ENCODE measurements at places on chromosomes 1 and 21.

GRCh38 chr1:67540025-67540732, 110.0 kb upstream of the SERBP1 start:
- DNase-seq = no peak

GRCh38 chr1:72435025-72435424, 152.7 kb upstream of the NEGR1 start:
- DNase-seq = peak; percentile 23

- DNase-seq = no peak
Observed at GRCh38 chr21:40613546-40614030, 233.4 kb downstream of the DSCAM start.

GRCh38 chr1:51131185-51131584, 29.2 kb downstream of the C1orf185 start:
- DNase-seq = no peak

DNA sequence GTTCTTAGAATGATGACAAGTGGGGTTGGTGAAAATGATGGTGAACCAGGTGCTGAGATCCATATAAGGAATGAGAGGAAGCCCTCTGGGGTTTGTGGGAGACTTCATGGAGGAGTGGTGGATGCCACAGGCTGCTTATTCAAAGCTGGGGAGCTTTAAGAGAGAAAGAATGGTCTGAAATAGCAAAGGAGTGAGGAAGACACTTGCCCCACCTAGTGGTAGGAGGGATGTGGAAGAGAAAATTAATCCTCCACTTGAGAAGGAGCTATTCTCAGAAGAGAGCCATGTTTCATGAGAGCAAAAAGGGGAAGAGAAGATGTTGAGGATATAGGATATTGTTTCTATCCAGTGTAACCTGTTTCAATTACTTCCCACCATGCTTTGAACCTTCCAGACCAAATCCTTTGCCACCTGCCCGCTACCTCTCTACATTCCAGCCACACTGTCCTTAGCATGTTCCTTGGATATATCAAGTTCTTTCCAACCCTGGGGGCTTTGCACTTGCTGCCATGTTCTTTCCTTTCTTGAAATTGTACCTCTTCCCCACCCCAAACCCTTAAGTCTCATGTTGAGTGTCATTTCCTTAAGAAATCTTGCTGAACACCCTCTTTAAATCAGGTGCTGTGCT, 19.6 kb upstream of the ZNF648 start:
- DNase-seq = peak; percentile 33

- peak; percentile 48 for DNase-seq
Observed at GRCh38 chr1:110011527-110012041, 22.8 kb upstream of the STRIP1 start.

DNA sequence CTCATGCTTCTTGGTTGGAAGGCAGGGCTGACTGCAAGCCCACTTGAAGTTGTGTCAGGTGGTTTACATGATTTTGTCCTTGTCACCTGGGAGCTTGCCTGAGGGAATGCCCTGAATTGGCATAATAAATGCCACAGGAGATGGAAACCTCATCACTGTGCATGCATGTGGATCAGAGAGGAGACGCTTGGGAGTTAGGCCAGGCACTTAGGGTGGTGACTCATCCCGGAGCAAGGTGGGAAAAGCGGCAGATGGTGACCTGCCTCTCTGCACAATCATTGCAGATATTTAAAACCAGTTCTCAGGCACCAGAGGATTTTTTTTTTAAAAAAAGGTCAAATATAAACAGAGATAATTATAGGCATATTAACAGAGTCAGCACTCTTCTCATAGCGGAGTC, 202.2 kb upstream of the KIAA0040 start:
- DNase-seq = no peak

GRCh38 chr1:35598895-35599294, 25.8 kb downstream of the TFAP2E start:
- no peak for DNase-seq

GRCh38 chr1:167542109-167543032, 11.2 kb downstream of the CREG1 start:
- DNase-seq = no peak

DNA sequence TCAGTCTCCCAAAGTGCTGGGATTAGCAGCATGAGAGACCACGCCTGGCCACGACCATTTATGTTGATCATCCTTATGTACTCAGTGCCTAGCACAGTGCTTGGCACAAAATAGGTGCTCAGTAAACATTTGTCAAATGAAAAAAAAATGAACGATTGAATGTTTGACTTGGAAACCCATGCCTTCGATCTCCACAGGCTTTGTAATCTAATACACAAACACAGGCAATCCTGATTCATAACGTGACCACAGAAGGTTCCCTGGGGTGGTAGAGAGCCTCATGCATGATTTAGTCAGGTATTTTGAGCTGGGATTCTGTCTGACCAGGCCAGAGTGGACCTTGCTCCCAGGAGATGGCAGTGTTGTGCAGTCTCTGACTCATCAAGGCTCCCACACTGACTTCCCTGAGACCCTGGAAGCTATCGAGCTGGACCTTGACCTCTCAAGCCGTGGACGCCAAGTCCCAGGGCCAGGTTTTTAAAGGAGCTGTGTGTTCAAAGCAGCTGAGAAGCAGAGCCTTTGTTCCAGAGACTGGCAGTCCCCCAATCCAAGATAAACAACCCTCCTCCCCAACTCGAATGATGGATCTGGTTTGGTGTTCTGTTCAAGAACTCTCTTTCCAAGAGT, 81.1 kb downstream of the PGM1 start:
- DNase-seq = peak; percentile 95

GRCh38 chr1:224203243-224204016, 20.4 kb downstream of the DEGS1 start:
- DNase-seq = peak; percentile 67

DNA sequence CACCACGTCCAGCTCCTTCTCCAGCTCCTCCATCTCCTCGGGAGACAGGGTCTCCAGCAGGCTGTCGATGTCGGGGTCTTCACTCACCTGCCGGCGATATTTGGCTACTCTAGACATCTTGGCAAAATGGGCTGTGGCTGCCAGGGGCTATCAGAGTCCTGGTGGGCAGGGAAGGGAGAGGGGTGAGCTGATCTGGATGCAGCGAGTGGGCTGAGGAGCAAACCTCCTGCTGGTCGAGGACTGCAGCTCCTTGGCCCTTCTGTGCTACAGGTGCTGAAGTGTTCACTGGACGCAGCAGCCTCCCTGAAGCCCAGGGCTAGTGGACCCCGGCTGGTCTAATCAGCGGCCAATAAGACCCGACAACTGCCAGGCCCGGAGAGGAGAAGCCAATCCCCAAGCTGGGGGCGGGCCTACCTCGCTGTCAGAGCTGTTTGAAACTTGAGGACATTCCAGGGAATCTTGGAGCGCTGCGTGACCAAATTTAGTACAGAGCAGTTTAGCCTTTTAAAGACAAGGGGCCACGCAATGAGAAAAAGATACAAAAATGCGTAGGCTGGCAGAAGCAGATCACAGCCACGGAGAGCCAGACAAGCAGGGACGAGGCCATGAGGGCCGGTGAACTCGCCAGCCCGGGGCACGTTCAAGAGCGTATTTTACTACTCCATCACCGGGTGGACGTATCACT, at the start of gene LMOD1:
TSS of gene LMOD1 (minus strand) at position 325 of the 685 bp plus-strand sequence. CDS start at position 117, 208 bp downstream.
- DNase-seq = peak; percentile 93

- no peak for DNase-seq
Observed at GRCh38 chr1:34478515-34479076, 276.3 kb upstream of the GJB5 start.

GRCh38 chr1:205274041-205274691, 46.4 kb downstream of the TMCC2 start:
- no peak for DNase-seq

DNA sequence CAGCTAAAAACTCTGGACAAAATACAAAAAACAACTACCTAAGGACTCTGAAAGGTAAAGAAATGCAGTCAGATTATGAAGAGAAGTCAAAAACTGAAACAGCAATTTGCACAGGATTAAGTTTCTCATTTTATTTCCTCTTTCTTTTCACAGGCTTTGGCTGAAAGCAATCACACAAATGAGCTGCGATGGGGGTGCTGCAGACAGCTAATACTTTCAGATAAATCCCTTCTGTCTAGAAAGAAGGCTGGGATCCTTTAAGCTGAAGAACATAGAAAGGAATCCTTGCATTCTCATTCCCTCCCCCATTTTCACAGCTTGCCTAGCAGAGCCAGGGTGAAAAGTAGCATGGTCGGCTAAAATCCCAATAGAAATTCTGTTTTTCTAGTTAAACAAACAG, 32.0 kb upstream of the PRDX6 start:
- no peak for DNase-seq

DNA sequence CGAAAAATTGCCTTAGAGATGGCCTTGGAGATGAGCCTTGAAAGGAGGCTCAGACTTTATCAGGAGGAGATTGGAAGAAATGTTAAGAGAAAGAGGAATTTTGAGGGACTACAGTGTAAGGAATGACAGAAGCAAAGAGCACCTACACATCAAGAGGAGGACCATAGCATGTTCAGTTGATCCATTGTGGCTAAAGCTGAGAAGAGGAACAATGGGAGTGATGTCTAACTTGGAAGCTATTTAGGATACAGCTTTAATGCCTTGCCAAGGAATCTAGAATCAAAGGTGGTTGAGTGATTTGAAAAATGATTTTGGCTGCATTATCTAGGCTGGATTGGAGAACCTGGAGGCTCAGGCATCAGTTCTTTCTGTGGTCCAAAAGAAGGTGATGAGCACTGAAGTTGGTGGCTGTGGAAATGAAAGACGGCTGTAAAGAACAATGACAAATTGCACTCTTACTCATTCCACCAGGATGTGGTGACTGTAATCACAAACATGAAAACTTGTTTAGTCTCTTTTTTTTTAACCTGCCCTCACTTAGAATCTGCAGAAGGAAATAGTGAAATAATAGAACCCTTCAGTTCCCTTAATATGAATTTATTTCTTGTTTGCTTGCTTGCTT, 11.3 kb downstream of the FAM20B start:
- DNase-seq = no peak

DNA sequence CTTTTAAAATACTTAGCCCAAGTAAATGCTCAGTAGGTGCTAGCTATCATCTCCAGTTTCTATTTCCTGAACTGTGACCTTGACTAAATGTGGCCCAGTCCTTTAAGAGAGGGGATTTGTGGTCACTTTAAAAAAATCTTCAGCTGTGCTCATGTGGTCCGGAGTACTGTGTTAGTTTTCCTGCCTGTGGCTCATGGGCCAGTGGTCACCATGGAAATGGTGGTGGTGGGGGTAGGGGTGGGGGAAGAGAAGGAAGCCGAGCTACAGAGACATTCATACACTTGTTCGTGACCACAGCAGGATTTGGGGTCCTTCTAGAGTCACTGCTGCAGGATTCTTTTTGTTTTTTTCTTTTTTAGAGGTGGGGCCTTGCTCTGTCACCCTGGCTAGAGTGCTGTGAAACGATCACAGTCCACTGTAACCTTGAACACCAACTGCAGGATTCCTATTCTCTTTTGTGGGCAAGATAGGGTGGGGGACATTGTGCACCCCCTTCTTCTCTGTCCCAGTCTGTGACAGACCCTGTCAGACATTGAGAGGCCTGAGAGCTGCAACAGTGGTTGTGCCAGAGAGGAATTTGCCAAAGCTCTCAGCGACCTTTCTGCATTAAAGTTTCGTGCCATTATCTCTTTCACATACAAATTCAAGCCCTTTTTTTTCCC, 25.8 kb downstream of the KIF26B start:
- no peak for DNase-seq

GRCh38 chr1:154327466-154328317, 2.4 kb downstream of the ATP8B2 start:
- DNase-seq = no peak

GRCh38 chr1:7060745-7061144, 275.5 kb downstream of the CAMTA1 start:
- DNase-seq = no peak

DNA sequence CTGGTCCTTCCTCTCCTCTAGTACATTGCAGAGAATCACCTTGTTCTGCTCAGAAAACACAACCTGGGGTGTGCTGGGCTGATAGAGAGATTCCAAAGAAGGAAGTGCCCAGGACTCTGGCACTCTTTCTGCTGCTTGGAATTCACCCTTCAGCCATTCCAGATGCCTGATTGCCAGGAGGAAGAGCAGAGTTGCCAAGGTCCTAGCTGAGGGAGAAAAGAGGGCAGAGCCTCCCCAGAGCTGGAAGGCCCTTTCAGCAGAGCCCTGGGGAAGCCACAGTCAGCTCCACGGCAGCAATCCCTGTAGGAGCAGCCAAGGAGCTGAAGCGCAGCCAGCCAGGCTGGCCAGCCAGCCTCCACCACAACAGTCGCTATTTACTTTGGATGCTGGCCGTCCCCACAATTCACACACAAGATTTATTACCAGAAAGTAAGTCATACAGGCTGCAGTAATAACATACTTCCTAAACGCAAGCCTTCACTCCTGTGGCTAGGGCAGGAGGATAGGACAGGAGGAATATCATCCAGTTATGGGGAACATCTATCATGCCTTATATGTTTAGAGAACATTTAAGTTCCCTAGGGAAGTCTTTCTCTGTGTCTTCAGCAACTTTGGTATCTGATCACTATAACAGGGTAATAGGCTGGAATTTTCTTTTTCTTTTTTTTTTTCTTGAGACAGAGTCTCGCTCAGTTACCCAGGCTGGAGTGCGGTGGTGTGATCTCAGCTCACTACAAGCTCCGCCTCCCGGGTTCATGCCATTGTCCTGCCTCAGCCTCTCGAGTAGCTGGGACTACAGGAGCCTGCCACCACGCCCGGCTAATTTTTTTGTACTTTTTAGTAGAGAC, 36.6 kb upstream of the SLC44A3 start:
- peak; percentile 92 for DNase-seq

- DNase-seq = no peak
Observed at GRCh38 chr1:245917403-245917802, 589.7 kb downstream of the SMYD3 start.

GRCh38 chr1:79469139-79469538, 462.6 kb upstream of the ADGRL4 start:
- no peak for DNase-seq

- DNase-seq = no peak
Observed at GRCh38 chr1:235275223-235275622, 52.8 kb downstream of the ARID4B start.

- no peak for DNase-seq
Observed at GRCh38 chr1:48750109-48750508, 26.6 kb downstream of the BEND5 start.

DNA sequence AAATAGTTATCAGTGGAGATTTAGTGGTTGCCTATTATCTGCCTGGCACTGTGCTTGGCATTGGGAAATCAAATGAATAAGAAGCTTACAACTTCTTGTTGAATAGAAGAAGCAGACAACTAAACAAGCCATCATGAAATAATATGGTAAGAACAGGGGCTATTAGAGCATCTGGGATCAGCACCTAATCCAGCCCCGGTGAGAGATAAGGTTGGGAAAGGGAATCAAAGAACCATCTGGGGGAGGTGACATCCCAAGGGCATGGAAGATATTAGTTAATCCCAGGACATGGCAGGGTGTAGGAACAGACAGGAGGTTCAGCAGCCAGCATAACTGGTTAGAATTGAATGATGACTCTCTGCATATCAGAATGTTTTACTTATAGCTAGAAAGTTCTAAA, 36.3 kb upstream of the SUCO start:
- no peak for DNase-seq

DNA sequence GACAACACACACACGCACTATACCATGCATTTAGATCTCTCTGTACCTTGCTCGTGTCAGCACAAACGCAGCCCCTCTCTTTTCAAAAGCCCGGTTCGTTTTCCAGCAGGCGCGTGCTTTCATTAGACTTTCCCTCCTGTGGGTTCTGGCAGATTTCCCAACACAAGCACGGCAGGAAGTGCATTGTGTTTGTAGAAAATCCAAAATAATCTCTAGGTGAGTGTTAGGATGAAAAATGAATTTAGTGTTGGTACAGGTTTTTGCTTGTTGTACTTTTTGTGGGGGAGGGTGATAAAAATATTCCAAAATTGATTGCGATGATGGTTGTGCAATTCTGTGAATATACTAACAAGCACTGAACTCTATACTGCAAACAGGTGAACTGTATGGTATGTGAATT, 54.1 kb upstream of the POFUT2 start:
- DNase-seq = no peak
